Activated CD8-positive, alpha-beta memory T cell treated with anti-CD3 and anti-CD28 coated beads, Interleukin-2, amount 50 U/mL, for 4 hours (primary cell): ENCODE measurements at places on chromosomes 3 and 15.

- no peak for DNase-seq
Measured at GRCh38 chr3:48128774-48129173, 59.4 kb downstream of the CDC25A start.

- no peak for DNase-seq
Measured at GRCh38 chr15:93081399-93081798, 7.6 kb downstream of the RGMA start.

GRCh38 chr3:21509731-21510470 is 241.1 kb downstream of the ZNF385D start:
- DNase-seq: no peak

DNA sequence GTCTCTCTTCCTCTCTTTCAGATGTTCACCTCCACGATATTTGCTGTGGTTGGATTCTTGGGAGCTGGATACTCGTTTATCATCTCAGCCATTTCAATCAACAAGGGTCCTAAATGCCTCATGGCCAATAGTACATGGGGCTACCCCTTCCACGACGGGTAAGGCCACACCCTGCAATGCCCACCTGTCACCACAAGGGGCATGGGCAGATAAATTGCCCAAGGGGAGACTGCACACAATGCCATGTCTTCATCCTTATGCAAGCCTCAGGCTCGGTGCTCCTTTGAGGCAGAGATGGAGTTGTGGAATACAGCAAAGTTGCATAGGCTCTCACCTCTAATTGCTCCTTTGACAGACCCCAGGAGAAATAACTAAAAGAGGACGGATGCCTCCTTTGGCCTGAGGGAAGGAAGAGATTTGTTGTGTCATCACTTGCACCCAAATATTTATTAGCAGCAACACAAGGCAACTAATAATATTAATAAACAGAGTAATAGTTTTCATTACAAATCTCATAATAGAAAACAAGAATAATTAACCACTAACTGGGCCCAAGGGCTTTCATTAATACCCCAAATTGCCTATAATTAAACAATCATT is 13.2 kb downstream of the TM4SF4 start:
- peak; percentile 28 for DNase-seq

- no peak for DNase-seq
Measured at GRCh38 chr15:71349336-71349735, 234.1 kb downstream of the THSD4 start.

DNA sequence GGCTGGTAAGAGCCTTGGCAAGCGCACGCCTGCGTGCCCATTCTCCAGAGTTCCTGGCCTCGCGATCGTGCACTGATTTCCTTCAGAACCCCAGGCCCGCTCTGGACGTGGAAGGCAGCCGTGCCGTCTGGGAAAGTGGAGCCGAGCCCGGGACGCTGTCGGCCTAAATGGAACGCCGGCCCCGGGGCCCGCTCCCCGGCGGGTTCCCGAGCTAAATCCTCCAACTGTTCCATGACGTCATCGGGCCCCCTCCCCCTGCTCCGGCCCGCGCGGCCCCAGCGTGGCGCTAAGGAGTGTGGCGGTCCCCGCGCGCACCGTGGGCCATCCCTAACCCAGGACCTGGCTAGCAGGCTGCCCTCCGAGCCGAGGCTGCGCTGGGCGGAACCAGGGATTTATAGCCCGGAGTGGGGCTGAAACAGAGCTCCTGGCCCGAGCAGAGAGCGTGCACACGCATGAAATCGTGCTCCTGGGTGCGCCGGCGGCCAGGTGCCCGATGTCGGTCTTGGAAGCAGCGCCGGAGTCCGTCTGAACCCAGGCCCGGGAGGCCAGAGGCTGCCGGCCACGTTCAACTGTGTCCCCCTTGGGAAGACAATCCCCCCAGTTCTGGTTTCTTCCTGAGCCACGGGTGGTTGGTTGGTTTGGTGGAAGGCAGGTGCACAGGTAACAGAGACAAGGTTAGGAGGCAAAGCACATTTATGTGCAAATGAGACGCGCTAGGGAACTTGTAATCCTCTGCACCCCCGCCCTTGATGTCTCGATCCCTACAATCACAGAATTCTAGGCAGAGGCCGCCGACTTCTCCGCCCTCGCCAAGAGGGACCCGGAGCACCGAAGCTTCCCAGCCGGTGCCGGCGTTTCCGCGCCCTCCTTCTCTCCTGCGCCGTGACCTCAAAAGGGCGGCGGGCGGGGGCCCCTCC is 84.9 kb upstream of the ETV5 start:
- DNase-seq: no peak

GRCh38 chr15:25892126-25892525 is 29.0 kb upstream of the ATP10A start:
- no peak for DNase-seq

GRCh38 chr3:185724761-185725160 is 100.1 kb downstream of the IGF2BP2 start:
- no peak for DNase-seq

DNA sequence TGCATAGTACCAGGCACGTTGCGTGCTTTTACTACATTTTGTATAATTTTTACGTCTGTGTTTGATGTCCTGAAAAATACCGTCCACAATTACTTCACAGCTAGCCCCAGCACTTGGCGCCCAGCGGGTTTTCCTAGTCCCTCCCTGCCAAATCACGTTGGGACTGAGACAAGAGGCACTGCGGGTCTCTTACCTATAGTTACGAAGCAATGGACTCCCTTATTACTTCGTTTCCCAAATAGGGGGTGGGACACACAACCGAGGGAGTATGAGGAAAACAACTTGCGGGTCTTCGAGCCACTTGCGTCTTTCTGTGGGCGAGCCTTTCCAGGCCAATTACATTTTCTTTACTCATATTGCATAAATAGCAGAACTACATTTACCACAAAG is 620 bp upstream of the CMSS1 start:
- DNase-seq: no peak

GRCh38 chr3:17432236-17432635 is 310.2 kb downstream of the TBC1D5 start:
- DNase-seq: no peak

DNA sequence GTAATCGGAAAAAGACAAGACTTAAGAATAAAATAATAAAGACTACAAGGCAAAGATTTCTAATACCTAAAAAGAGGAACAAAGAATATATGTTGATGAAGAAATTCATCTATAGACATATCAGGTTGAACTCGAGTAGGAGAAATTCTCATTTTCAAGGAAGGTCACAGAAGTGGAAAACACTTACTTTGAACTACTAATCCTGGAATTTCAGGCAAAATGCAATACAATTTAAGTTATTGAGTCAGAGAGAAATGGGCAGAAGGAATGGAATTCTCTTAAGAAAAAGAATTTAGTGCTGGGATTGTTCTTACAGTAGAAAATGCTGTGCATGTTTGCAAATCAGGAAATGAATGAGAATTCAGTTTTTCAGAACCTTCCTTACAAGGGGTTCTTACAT is 135.9 kb upstream of the TGFBR2 start:
- DNase-seq: no peak

DNA sequence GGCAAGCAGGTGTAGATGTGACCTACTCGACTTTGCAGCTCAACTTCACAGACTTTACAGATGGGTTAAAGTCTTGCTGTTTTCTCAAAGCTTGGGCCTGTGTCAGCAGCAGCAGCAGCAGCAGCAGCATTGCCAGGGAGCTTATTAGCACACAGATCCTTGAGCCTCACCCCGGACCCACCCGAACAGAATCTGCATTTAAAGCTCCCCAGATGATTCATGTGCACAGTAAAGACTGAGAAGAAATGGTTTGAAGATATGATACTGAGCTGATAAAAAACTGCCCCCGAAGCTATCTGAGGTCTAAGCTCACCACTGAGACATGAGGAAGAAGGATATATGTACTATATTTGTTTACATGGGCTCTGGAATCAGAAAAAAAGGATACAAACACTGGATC is 231.7 kb downstream of the ARPP21 start:
- no peak for DNase-seq

DNA sequence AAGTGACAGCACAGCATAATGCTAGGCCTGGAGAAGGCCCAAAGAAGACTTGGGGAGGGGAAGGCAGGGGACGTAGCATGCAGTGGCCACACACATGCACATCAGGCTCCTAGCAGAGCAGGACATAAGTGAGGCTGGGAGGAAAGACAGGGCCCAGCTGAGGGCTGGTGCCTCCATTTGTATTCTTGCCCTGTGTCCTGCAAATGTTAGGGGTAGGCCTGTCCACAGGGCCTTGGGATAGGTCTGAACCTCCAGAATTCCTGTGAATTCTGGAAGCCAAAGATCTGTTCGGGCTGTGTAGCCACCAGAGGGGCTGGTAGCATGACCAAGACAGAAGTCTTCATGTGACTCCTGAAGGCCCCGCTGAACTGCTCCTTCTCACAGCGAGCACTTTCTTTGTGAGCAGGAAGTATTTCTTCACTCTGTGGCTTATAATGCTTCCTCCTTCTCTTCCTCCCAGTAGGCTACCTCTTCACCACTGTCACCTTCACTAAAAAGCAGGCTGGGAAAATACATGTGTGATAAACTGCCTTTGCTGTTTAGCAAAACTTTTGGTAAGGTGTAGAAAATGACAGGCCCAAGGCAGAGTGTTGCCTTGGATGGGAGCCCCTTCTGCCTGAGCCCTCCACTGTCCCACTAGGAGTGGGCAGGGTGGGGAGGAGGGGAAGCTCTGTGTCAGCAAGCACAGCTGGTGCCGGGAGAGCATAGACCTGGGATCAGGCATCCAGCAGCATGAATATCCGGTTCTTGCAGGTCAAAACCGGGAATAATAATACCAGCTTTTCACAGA is 8.4 kb downstream of the CERS3 start:
- DNase-seq: no peak

GRCh38 chr3:195257454-195258448 is 13.2 kb downstream of the XXYLT1 start:
- no peak for DNase-seq

- peak; percentile 47 for DNase-seq
Measured at GRCh38 chr3:39189959-39190269, 2.5 kb downstream of the XIRP1 start.

GRCh38 chr15:65630760-65631159 is 9.0 kb downstream of the SLC24A1 start:
- DNase-seq: no peak

- peak; percentile 71 for DNase-seq
Measured at GRCh38 chr15:80173022-80173759, 20.4 kb downstream of the FAH start.

DNA sequence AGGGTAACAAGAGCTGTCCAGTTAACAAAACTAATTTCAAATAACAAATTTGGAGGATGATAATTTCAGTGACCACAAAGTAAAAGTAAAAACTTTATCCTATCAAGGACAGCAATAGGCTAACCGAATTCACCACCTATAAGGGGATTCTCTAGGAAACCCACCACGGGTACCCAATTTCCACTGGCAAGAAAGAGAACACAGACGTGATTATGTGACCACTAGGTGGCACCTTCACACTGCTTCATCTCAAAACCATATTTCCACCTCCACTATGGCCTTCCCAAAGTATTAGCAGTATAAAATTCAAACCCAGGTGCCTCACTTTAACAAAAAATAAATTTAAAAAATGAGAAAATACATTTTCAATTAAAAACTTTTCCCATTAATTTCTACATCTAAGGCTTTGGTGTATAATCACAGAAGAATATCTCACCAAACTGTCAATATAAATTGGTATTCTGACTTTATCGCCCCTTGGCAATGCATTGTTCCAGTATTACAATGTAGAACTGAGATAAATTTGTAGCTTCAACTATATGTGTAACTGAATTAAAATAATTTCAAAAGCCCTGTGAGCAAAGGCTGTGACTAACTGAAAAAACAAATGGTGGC is 96.5 kb downstream of the FSIP1 start:
- DNase-seq: peak; percentile 22

- no peak for DNase-seq
Measured at GRCh38 chr3:171490901-171491300, 30.7 kb upstream of the TNIK start.

GRCh38 chr15:36415643-36416042 is 163.8 kb upstream of the CDIN1 start:
- no peak for DNase-seq

DNA sequence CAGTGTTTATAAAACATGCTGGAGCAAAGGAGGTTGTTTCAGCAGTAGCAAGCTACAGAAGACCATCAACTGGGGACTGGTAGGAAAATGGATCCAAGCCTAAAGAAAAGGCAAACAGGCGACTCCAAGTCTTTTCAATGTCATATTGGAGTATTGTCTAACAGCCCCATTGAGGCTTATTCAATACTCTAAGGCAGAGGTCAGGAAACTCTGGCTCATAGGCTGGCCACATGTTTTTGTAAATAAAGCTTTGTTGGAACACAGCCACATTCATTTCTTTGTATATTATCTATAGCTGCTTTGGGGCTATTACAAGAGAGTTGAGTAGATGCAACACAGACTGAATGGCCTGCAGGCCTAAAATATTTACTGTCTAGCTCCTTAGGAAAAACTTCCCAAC is 77.5 kb downstream of the RPL22L1 start:
- DNase-seq: no peak

DNA sequence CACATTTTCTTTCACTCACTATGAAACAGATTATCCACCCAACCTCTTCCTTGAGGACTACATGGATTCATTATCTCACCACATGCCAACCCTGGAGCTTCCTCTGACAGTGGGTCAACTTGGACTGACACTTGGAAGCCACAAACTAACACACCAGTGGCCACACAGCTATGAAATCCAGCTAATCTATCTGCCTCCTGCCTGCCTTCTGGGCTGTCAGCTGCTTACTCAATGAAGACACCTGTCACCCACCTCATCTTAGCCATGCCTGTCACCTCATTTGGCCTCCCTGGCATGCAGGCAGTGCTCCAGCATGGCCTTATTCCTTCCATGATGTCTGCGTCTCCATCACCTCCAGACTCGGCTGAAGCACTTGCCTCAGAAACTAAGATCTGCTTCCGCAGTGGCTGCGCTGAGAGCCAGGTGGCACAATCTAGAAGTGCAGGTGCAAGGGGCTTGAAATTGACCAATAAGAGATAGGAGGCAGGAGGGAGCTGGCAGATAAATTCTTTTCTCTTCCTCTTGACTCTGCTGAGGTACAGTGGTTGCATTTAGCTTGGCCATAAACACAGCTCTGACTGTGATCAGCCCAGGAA is 105.2 kb upstream of the RNF7 start:
- DNase-seq: no peak

GRCh38 chr15:64636556-64636955 is 138.8 kb downstream of the RBPMS2 start:
- no peak for DNase-seq

- no peak for DNase-seq
Measured at GRCh38 chr15:49270541-49271421, 100.7 kb downstream of the GALK2 start.

GRCh38 chr3:109136523-109136922 is at the start of gene C3orf85:
Gene C3orf85 (plus strand): TSS chr3:109136719. CDS start chr3:109136848, 129 bp downstream.
- DNase-seq: no peak

- DNase-seq: no peak
Measured at GRCh38 chr15:53354874-53355273, 404.6 kb downstream of the WDR72 start.

GRCh38 chr15:73926219-73927002 is at the start of gene LOXL1:
Gene LOXL1 (plus strand): TSS chr15:73926462. CDS start chr15:73926784, 322 bp downstream.
- no peak for DNase-seq
